ENCODE measurements at places on chromosomes 5 and 9.

GRCh38 chr5:139413153-139413552 is 9.3 kb upstream of the SPATA24 start:
- no peak for DNase-seq

- DNase-seq, result no peak
Measured at GRCh38 chr5:174221946-174222345, 176.4 kb downstream of the NSG2 start.

DNA sequence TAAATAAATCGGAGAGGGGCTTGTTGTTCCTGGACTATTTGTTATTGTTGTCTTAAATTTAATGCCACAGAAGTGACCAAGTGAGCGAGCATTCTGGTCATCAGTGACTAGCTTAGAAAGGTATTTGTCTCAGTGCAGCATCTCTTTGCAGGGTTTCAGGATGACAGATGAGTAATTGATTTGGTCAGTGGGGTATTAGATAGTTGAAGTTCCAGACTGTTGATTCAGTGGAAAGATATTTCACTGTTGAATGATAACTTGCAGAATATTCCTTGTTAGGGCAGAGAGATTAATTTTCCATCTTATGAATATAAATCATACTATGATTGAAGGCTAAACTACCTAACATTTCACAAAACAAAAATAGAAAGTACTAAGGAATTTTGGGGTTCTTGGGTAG is 122.4 kb downstream of the TRIO start:
- no peak for DNase-seq

DNA sequence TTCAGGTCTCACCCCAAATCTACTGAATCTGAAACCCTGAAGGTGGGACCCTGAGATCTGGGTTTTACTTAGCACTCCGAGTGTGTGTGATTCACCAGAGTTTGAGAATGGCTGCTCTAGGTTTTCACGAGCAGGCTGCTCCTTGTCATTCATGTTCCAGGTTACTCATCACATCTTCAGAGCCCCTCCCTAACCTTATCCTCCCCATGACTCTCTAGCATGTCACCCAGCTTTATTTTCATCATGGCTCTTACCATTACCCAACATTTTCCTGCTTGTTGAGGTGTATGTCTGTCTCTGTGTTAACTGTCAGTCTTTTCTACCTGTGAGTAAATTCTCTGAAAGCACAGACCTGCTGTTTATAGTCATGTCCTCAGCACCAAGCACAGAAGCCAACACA is 319.2 kb downstream of the NSG2 start:
- no peak for DNase-seq

- DNase-seq, result no peak
Measured at GRCh38 chr5:18507114-18507513, 872.9 kb downstream of the TAF11L14 start.

- no peak for DNase-seq
Measured at GRCh38 chr5:7541898-7542297, 146.0 kb downstream of the ADCY2 start.

DNA sequence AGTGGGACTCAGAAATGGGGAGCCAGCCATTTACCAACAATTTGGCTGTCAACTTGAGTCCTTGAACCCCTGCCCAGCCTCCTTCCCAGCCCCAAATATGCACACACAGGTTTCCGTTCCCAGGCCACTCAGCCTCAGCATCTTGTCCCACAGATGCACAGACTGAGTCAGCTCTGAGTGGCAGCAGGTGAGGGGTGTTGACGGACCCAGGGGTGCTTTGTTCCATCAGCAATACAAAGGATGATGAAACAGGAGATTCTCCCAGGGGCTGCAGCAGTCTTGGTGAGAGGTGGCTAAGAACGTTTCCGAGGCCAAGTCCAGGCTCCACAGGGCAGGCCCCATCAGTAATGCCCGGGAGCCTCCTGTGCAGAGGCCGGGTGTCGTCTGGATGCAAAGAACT is 4.9 kb upstream of the OLFM1 start:
- DNase-seq, result no peak

GRCh38 chr9:104748359-104749031 is 1.0 kb downstream of the NIPSNAP3A start:
- DNase-seq, result peak; percentile 47

GRCh38 chr5:33720176-33720575 is 171.6 kb downstream of the ADAMTS12 start:
- no peak for DNase-seq

DNA sequence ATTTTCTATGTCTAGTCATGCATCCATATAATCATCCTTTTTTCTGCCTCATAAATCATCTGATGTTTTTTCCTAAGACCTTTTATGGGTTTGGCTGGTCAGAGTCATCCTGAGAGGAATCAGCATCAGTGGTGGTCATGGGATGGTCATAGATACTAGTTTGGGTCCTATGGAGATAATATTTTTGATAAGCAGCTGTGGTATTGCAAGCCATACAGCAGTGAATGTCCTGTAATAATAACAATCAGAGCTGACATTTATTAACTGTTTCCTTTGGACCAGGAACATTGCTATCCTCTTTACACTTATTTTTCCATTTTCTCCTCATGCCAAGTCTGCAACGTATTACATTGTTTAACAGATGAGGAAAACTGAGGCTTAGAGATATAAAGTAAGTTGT is 83.1 kb downstream of the TEX10 start:
- no peak for DNase-seq

DNA sequence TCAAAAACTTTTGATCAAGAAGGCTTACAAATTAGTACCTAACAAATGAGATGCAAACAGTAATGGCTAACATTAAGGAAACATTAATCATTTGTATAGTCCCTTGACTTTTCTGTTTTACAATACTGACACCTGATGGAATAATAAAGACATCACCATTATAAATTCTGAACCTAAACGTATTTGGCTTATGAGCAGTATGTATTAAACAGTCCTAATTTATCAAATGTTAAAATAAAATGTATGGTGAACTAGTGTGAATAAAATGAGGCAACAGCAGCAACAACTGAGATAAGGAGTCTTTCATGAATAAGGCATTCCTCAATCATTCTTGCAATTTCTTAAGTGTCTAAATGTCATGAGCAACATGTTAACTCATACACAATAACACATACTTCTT is 6.0 kb downstream of the PUM3 start:
- no peak for DNase-seq

DNA sequence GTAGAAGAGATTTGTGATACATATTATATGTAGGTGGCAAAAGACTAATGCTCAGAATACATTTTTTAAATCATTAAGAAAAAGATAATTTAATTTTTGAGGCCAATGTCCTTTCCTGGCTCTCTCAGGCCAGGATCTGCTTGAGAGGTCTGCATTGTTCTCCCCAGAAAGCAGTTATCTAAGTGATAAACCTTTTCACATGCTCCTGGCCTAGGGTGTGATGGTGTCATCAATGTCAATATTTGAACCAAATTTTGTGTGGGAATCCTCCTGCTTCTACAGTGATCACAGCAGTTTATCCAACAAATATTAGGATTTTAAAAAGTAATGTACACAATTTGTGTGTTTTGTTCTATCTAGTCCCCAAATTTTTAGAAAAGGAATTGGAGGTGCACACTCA is 166.6 kb downstream of the DIRAS2 start:
- no peak for DNase-seq

GRCh38 chr5:175745210-175745609 is 87.3 kb downstream of the HRH2 start:
- DNase-seq, result no peak

DNA sequence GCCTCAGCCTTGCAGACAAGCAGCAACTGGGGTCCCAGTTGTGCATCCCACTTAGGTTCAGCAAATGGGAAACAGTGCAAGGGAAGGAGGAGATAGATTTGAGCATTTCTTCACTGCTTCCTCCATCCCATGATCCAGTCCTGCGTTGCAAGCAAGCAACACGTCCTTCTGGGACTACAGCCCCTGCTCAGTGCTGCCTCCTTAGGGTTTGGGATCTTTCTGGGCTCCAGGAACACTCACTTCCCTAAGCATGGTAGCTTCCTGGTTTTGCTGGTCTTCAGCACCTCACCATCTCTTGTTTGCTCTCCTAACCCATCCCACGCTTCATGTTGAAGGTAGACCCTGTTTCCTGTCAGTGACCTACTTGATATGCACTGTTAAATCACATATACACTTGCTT is 444.7 kb downstream of the MED10 start:
- no peak for DNase-seq
